ENCODE measurements at places on chromosomes 5 and 9. TPM values are rescaled to one million over a fixed set of nuclear protein-coding genes. Genes with fewer than 3 reads are reported as not detected.

Gene LHX3
- total RNA-seq, result 0.12 TPM

Gene ZNF658
- 2.0 TPM for total RNA-seq

Gene ARID3C
- 0.18 TPM for total RNA-seq

Gene THOC3
- 57.4 TPM for total RNA-seq

Gene ABO
- not detected for total RNA-seq

Gene NR5A1
- total RNA-seq, result not detected

Gene FBP1
- not detected for total RNA-seq

Gene TLR4
- total RNA-seq, result 0.34 TPM

Gene UBQLN1
- 128 TPM for total RNA-seq

Gene CD72
- total RNA-seq, result 0.08 TPM

Gene OTP
- 0.07 TPM for total RNA-seq

Gene ABL1
- total RNA-seq, result 54.3 TPM

Gene NELFB
- total RNA-seq, result 63.0 TPM

Gene HRH2
- total RNA-seq, result 0.71 TPM

Gene WNT8A
- total RNA-seq, result not detected

Gene OBP2B
- not detected for total RNA-seq

Gene DDX41
- 119 TPM for total RNA-seq

Gene MYO10
- total RNA-seq, result 78.7 TPM

Gene HCN1
- not detected for total RNA-seq

Gene ADCY2
- total RNA-seq, result not detected

Gene BARHL1
- not detected for total RNA-seq

Gene ADAM19
- total RNA-seq, result 17.6 TPM

Gene OSTF1
- 14.4 TPM for total RNA-seq

Gene PCDHGA6
- 0.13 TPM for total RNA-seq

Gene FOXE1
- 4.2 TPM for total RNA-seq

Gene NPR3
- 20.9 TPM for total RNA-seq

Gene BTNL8
- not detected for total RNA-seq

Gene GARNL3
- total RNA-seq, result 2.3 TPM

Gene KIF24
- total RNA-seq, result 3.4 TPM
